ENCODE measurements at places on chromosomes 11 and 22.

GRCh38 chr22:38021206-38021605 is 36.0 kb upstream of the PICK1 start:
- DNase-seq, result no peak

DNA sequence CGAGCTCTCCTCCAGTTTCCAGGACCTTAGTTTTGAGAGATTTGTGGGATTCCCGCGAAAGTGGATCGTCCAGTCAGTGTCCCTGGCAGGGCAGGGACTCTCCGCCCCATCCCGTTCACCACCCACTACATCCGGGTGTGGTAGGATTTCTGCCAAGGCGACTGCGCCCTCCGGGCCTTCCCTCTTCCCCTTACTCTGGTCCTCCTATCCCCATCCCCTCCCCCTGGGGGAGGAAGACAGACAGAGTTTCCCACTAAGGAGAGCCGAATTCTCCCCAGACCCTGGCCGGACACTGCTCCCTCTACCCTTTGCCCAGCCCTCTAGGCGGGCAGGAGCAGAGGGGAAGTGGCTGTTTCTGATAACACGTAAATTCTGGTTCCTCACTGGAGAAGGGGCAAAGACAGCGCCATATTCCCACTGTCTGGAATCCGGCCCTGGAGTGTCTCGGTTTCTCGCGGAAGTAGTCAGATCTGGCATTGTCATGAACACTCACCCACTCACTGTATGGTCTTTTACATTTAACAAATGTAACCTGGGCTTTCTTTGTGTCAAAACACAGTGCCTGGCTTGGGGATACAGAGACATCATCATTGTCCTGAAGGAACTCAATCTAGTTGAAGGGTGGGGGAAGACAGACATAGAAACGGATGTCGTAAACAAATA is 1.1 kb upstream of the NECTIN1 start:
- DNase-seq, result no peak

DNA sequence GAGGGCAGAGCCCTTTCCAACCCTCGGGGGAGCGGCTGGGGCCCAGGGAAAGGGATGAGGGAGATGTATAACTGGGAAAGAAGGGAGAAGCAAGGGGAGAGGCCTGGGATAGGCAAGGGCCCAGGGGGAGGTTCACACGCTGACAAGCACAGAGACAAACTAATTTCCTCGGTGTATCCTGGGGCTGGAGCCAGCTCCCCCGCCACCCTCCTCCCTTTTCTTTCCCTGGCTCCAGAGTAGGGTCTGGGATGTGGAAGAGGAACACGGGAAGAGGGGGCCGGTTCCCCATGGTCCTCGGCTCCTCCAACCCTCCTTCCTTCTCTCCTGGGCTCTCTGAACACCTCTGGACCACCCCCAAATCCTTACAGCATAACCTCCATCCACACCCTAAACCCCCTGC is 6.9 kb downstream of the CLCF1 start:
- DNase-seq, result no peak

DNA sequence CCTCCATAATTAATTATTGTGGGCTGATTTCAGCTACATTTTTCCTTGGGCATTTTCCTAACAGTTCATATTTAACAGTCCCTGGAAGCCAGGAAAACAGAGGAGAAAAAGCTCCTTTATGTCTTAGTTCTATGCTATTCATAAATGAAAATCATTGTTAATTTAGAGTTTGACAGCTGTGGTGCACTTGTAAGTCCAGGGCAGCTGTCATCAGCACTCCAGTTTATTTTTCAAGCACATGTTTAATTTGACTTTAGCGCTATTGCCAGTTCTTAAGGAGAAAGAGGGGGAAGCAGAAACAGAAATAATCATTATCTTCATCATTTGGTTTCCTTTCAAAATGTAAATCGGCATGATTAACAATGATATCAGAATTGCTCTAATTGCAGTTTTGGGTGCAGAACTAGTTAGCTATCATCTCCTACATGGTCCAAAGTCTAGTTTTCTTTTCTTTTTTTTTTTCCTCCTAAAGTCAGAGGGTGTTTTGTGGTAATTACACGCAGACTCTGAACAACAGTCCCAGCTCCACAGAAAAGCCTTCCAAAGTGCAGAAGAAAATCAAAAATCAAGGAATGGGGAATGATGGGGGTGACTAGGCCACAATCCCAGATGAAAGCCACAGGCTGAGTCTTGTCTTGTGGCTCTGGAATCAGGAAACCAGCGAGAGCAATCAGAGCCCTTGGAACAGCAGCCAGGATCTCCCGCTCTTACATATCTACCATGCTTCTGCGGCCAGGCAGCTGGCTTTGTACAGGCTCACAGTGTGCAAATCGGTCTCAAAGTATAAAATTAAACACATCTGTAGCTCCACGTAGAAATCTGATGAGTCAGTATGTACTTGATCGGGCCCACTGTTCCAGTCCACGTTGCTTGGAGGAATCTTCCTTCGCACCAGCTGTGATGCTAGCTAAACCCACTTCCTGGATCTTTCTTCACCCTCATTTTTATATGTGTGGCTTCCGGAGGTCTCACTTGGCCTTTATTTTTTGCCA is 91.9 kb downstream of the SPON1 start:
- no peak for DNase-seq

- no peak for DNase-seq
These were observed 492.9 kb upstream of the ANO3 start for GRCh38 chr11:25838918-25839625.

- no peak for DNase-seq
These were observed 10.9 kb downstream of the GAS2 start for GRCh38 chr11:22677153-22677903.

DNA sequence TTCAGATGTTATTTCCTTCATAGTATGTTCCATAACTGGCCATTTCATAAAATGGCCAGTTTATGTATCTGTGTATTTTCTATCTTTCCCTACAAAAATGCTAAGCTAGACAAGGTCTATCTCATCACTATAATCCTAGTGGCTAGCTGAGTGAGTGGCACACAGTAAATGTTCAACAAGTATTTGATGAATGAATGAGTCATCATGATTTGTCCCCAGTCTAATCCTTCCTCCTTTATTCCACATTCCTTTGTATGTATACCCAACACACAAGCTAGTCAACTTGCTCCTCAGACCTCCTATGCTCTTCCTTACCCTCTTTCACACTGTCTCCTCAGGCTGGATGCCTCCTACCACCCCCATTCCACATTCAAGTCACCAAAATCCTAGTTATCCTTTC is 12.5 kb downstream of the APLNR start:
- no peak for DNase-seq

- no peak for DNase-seq
These were observed 10.6 kb downstream of the TMPRSS13 start for GRCh38 chr11:117918366-117919255.

GRCh38 chr11:119433358-119433725 is 10.4 kb upstream of the THY1 start:
- no peak for DNase-seq

DNA sequence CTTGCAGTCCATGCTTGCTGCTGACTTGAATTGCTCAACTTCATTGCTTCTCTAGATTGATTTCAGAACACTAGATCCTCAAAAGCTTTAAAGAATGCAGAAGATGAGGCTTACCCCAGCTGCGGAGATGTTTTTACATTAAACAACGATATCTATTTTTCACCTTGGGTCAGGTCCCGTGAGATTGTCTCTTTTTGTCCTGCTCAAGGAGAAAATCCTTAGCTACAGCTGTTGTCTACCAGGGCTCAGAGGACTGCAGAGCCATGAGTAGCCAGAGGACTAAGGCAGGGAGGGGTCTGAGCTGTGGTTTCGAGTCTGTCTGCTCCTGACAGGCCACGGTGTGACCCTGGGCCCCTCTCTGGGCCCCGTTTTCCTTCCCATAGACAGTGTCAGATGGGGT is 51.4 kb downstream of the PKNOX2 start:
- no peak for DNase-seq

DNA sequence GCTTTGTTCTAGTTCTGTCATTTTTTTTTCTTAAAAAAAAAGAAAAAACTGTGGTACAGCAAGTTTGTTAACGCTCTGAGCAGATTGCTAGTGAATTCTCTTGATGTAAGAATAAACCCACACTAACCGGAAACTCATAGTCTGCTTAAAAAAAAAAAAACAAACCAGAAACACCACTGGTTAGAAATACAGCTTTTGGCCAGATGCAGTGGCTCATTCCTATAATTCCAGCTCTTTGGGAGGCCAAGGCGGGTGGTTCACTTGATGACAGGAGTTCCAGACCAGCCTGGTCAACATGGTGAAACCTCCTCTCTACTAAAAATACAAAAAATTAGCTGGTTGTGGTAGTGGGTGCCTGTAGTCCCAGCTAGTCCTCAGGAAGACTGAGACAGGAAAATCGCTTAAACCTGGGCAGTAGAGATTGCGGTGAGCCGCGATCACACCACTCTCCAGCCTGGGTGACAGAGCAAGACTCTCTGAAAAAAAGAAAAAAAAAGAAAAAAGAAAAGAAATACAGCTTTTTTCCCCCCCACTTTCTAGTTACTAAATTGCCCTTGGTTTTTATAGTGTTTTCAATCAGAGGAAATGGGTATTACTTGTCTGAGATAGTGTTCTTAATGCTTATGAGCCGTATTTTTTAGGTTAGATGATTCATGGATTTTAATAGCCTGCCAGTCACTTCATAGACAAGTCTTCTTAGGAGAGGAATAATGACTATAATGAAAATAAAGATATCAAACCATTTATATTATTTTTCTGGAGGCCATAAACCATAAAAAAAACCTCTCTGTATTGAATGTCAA is 222.8 kb downstream of the DDX10 start:
- no peak for DNase-seq

DNA sequence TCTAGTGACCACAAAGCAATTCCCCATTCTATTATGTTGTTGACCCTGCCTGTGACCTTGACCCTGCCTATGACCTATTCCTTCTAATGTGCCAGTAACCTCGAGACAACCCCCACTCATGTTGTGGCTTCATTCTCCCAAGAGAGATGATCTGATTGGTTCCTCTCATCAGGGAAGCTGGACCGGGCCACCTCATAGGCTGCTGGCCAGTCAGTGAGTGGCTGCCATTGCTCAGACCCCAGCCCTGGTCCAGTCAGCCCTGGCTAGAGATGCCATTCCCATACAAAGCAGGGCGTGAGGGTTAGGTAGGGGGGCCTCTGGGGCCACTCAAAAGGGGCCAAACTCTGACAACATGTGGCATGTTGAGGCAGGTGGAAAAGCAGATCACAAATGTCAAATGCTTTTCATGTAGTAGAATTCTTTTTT is 11.9 kb downstream of the SLC29A2 start:
- DNase-seq, result no peak

DNA sequence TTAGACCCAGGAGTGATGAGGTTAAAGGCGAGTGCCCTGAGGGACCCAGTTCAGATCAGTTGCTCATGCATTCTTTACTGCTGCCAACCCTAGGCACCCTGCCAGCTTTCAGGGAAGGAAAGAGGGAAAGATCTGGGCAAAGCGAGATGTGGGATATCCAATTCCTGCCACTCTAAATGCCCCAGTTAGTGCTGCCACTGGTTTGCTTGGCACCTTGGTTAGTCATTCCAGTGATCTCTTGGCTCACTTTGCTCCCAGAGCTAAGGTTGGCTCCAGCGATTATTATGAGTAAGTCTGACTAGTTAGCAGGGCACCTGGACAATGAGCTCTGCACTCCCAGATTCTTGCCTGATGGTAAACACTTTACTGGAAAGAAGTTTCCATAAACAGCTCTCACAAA is 85.0 kb downstream of the INSC start:
- no peak for DNase-seq

DNA sequence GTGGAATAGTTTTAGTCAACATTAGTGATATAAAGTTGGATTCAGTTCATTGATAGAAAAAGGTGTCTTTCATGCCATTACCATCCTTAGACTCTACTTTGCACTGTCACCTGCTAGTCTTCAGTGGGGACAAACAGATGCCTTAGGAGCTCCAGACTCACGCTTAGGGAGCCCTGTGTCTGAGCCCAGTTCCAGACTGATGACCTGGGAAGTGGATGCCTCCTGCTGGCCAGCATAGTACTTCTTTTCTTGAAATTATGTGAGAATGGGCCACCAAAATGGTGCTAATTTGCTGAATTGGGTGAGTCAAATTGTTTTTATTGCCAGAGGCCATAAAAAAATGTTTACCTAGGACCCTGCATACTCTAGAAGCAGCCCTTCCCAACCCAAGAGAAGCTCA is 53.9 kb downstream of the NOX4 start:
- no peak for DNase-seq

DNA sequence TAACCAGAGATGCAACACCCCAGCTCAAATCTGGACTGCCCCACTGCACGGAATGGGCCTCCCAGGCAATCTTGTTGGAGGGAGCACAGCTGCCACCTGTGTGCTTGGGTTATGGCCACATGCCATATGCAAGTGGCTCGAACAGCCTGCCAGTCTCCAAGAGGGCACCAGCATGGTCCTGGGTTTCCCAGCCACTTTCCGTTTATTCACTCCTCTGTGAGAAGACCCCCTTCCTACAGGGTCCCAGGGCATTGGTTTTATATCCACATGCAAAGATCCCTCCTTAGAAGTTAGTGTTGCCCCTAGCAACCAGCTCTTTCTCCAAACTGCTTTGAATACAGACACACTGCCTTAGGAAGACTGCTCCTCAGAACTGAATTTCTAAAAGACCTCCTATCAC is 487.8 kb downstream of the BUD13 start:
- DNase-seq, result no peak

GRCh38 chr22:17823964-17824363 is 49.7 kb upstream of the BID start:
- no peak for DNase-seq
